Bladder microvascular endothelial cell (primary cell): ENCODE measurements at places on chromosomes 5 and 9. TPM values are rescaled to one million over a fixed set of nuclear protein-coding genes. Genes with fewer than 3 reads are reported as not detected.

KCNV2 gene
- not detected in 2 replicates for total RNA-seq

HMMR gene
- 18.9 and 35.9 TPM in 2 replicates for total RNA-seq

FBLL1 gene
- 0.65 and 0.69 TPM in 2 replicates for total RNA-seq

SERF1A gene
- 8.1 and 8.7 TPM in 2 replicates for total RNA-seq

PCDHGA7 gene
- 0.65 and 3.3 TPM in 2 replicates for total RNA-seq

AK8 gene
- total RNA-seq = 0.06 and 0.16 TPM in 2 replicates

LMBRD2 gene
- 4.4 and 12.1 TPM in 2 replicates for total RNA-seq

IL4 gene
- not detected in 2 replicates for total RNA-seq

LCN1 gene
- total RNA-seq = not detected in 2 replicates

BHMT gene
- not detected in 2 replicates for total RNA-seq

ANKRD34B gene
- total RNA-seq = not detected in 2 replicates

SUSD3 gene
- total RNA-seq = 0.16 TPM in 1 of 2 replicates, not detected in the other

PCDHA1 gene
- total RNA-seq = 0.13 TPM in 1 of 2 replicates, not detected in the other

WDR38 gene
- not detected in 2 replicates for total RNA-seq

DMRT2 gene
- not detected in 2 replicates for total RNA-seq

FBP2 gene
- not detected in 2 replicates for total RNA-seq

PLAA gene
- total RNA-seq = 30.9 and 48.8 TPM in 2 replicates

MAP1B gene
- 35.5 and 103 TPM in 2 replicates for total RNA-seq

ORM2 gene
- total RNA-seq = not detected in 2 replicates

HAVCR2 gene
- total RNA-seq = 0.06 TPM in 1 of 2 replicates, not detected in the other

PCDHGA4 gene
- 1.3 and 6.1 TPM in 2 replicates for total RNA-seq

AJM1 gene
- 0.65 and 1.4 TPM in 2 replicates for total RNA-seq

ZNF618 gene
- 6.2 and 23.3 TPM in 2 replicates for total RNA-seq

ACOT12 gene
- total RNA-seq = not detected in 2 replicates

KIF20A gene
- 43.3 and 65.7 TPM in 2 replicates for total RNA-seq

PDZD2 gene
- total RNA-seq = 6.0 and 7.0 TPM in 2 replicates

NR2F1 gene
- 4.5 and 63.9 TPM in 2 replicates for total RNA-seq
